ENCODE measurements at places on chromosomes 7 and 10. TPM values are rescaled to one million over a fixed set of nuclear protein-coding genes. Genes with fewer than 3 reads are reported as not detected.

DNA sequence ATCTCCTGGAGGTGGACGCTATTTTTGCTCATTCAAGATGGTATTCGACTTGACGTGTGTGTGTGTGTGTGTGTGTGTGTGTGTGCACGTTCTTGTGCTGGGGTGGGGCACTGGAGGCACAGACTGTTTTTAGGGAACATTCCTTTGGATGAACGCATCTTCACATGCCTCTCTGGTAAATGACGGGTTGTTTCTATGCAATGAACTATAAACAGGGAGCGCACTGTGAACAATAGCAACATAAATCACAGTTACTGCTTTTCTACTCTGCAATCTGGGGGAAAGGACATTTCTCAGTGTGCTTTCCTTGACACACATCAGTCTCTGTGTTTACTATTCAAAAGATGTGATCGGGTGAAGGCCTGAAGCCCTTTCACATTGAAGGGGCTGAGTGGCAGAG is 120.1 kb upstream of the PITRM1 start:
- DNase-seq, result no peak

- no peak for DNase-seq
Observed at GRCh38 chr7:75847707-75848106, 31.1 kb upstream of the RHBDD2 start.

- no peak for DNase-seq
Observed at GRCh38 chr10:69412232-69412790, 4.4 kb downstream of the TACR2 start.

The PFKP gene
- total RNA-seq, result 106 TPM

The NCF1 gene
- total RNA-seq, result 7.0 TPM

GRCh38 chr7:97019710-97020225 is 4.9 kb downstream of the DLX5 start:
- DNase-seq, result no peak

The PON1 gene
- total RNA-seq, result not detected

- no peak for DNase-seq
Observed at GRCh38 chr10:62534031-62534430, 159.9 kb downstream of the ZNF365 start.

GRCh38 chr7:5423976-5424748 is 528 bp upstream of the TNRC18 start:
- DNase-seq, result peak; percentile 100

DNA sequence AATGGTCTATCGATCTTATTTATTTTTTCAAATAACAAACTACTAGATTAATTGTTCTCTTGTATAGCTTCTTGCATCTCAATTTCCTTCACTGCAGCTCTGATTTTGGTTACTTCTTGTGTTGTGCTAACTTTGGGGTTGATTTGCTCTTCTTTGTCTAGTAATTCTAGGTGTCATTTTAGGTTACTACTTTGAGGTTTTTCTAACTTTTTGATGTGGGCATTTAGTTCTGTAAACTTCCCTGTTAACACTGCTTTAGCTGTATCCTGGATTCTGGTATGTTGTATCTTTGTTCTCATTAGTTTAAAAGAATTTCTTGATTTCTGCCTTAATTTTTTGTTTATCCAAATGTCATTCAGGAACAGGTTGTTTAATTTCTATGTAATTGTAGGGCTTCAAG is 1188.0 kb downstream of the DNAJB9 start:
- no peak for DNase-seq

GRCh38 chr7:22631730-22632129 is 95.3 kb upstream of the IL6 start:
- DNase-seq, result no peak

The GPRIN2 gene
- 2.2 TPM for total RNA-seq

The MYPN gene
- total RNA-seq, result 0.52 TPM

DNA sequence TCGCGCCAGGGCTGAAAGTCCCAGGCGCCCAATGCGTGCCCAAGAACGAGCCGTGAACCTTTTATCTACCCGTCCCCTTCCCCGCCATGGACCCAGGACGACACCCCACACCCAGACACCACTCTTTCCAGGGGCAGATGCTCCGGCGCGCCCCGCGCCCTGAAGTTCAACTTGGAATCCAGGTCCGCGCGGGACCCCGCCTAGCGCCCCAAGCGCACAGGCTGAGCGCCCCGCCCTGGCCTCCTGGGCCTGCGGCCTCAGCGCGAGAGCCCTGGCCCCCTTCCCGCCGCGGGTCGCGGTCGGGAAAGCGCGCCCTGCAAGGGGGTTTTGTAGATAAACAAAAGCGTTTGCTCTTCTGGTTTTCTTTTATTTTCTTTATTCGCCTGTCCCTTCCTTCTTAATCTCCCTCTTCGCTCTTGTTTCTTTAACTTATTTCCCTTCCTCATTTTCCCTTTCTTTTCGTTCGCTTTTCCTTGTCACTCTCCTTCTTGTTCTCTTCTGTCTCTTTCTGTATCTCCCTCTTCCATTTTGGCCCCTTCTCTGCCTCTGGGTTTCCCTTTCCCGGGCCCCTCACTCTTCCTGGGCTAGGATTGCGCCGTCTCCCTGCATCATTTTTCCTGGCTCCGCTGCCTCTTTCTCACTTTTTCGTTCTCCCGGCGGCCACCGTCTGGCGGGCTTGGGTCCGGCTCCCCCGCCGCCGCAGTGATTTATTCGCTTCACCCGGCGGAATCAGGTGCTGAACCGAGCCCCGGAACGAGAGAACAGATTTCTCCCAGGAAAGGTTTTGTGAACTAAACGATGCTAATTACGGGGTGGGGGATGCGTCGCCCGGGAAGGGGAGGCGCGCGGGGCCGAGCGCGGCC is 15.3 kb upstream of the PAX2 start:
- no peak for DNase-seq

The GNGT1 gene
- total RNA-seq, result not detected

DNA sequence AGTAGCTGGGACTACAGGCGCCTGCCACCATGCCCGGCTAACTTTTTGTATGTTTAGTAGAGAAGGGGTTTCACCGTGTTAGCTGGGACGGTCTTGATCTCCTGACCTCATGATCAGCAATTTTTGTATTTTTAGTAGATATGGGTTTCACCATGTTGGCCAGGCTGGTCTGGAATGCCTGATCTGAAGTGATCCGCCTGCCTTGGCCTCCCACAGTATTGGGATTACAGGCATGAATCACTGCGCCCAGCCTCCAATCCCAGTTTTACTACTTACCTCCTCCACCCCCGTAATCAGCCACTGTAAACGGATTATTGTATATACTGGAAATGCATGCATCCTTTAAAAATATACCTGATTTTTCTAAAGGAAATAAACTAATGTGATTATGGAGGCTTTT is 35.1 kb upstream of the MTPN start:
- DNase-seq, result no peak

- no peak for DNase-seq
Observed at GRCh38 chr7:107867858-107868466, 23.0 kb upstream of the DLD start.

- DNase-seq, result no peak
Observed at GRCh38 chr10:31596765-31597164, 277.7 kb downstream of the ZEB1 start.

DNA sequence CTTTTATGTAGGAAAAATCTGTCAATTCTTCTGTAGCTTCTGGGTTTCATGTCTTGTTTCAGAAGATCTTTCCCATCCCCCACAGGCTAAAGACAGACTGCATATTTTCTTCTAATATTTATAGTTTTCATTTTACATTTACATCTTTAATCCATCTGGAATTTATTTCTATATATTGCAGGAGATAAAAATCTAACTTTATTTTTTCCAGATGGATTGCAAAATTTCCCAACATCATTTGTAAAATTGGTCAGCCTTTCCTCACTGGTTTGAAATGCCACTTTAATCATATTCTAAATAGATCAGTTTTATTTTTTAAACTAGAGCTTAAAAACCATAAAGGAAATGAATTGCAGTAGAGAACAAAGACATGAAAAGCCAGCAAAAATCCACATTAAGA is 46.9 kb downstream of the TMEM26 start:
- no peak for DNase-seq

The GSTO1 gene
- 172 TPM for total RNA-seq

GRCh38 chr10:120085096-120085796 is 192.7 kb downstream of the SEC23IP start:
- DNase-seq, result peak; percentile 68

- no peak for DNase-seq
Observed at GRCh38 chr7:5694912-5695726, 86.3 kb downstream of the RNF216 start.

- DNase-seq, result no peak
Observed at GRCh38 chr7:1591876-1592275, 22.0 kb upstream of the PSMG3 start.

GRCh38 chr10:75967491-75967890 is 536.1 kb downstream of the LRMDA start:
- DNase-seq, result no peak

The SPDYE18 gene
- 0.32 TPM for total RNA-seq

DNA sequence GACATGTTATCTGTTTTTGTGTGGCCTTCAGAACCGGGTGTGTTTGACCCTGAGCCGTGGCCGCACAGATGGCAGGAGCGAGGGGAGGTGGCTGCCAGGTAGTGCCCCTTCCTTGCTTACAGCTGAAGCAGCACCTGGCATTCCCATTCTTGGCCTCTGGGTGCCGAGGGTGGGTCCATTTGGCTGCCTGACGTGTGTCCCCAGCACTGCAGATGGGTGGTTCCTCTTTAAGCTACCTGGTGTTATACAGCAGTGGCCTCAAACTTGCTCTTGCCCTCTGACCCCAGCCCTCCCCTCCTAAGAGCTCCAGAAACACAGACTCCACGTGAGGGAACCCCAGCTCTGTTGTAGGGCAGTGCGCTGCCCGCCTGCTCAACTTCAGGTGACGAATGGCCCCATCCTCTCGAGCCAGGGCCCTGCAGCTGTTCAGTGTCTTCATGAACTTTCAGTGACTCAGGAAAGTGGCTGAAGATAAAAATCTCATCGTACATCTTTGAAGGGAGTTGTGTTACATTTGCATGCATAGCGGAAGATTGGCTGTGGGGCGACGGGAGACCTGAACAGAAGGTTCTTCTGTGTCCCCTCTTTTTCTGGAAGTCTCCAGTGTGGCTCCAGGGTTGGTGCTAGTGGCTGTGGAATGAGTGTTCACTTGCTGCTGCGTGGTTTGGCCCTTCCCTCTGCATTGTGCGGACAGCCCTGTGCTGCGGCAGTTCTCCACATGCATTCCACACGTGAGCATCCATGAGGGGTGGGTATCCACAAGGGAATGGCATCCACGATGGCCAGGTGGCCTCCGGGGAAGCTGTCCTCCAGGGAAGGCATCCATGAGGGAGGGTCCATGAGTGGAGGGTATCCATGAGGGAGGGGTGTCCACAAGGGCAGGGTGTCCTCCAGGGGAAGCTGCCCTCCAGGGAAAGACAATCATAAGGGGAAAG is 91.6 kb downstream of the INPP5A start:
- no peak for DNase-seq

DNA sequence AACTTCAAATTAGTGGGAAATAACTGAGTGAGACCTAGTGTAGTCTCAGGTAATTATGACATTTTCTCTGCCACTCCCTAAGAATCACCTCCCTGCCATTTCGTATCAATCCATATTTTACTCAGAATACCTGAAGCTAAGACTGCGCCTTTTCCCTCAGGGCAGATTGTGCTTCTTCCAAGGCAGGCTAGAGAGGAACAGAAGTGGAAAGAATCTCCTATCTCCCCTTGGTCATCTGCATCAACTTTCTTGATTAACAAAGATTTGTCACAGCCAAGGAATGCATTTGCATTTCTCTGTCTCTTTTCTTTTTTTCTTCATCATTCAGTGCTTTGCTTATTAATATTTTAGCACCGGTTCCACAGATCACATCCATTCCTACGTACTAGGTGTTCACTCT is 119.1 kb downstream of the PTPRZ1 start:
- DNase-seq, result no peak

DNA sequence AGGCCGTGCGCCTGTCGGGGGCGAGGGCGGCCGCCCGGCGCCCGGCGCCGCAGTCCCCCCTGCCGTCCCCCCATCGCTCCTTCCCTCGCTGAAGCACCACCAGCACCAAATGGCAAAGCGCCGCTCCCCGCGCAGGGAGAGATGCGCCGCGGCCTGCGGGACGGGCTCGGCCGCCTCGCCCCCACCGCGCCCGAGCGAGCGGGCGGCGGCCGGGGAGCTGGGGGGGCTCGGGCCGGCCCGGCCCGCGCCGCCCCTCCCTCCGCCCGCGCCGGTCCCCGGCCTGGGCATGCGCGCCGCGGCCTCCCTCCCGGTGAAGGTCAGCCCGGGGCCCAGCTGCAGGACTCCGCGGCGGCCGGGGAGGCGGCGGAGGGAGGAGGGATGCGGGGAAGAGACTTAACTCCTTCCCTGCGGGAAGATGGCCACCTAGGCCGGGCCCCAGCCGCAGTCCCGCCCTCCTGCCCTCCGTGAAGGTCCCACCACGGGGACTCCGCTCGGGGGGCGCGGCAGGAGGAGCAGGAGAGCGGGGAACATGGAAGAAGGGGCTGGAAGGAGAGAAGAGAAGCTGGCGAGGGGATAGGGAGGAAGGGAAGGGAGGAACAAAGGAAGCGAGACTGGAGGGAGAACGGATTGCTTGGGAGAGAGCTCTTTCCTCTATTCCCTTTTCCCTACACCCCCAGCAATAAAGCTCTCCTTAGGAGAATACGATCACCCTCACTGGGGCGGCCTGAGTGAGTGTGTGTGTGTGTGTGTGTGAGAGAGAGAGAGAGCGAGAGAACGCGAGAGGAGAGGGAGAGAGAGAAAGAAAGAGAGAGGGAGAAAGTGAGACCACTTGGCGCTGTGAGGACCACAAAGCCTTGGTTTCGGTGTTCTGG is 3.4 kb upstream of the SMARCD3 start:
- DNase-seq, result no peak

GRCh38 chr10:95861386-95861785 is 46.4 kb upstream of the CC2D2B start:
- no peak for DNase-seq

- DNase-seq, result no peak
Observed at GRCh38 chr7:73622909-73623797, 1.2 kb downstream of the MLXIPL start.

- DNase-seq, result no peak
Observed at GRCh38 chr7:78389022-78389421, 590.4 kb downstream of the PHTF2 start.

GRCh38 chr10:23512355-23513058 is 73.6 kb downstream of the OTUD1 start:
- DNase-seq, result no peak

DNA sequence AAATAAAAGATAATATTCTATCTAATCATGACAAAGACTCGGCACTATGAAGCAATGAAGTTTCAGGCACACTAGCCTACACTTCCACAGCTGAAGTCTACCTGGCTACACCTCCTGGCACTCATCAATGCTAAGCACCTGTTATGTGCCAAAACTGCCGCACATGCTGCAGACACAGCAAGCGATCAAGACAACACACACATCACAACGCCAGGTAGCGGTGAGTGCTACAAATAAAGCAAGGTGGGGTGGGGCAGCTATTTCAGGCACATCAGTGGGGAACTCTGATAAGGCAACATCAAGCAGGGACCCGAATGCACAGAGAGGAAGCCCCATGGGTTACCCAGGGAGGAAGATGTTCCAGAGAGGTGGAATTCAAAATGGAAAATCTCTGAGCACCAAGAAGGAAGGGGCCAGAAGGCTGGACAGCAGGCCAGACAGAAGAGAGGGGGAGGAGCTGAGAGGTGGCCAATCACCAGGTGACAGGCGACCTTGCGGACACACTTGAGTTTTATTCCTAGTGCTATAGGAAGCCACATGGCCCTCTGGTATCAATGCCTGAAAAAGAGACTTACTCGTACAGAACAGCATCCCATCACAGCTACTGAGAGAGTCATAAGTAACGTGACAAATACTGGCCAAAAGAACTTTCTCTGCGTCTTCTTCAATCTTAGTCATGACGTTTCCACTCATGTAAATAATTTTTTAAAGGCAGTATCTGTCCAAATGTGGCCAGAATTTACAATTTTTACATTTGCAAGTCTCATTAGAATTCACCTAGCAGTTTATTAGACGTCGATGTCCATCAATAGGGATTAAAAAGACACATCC is 8.0 kb downstream of the PSAP start:
- no peak for DNase-seq

The SPDYE2B gene
- total RNA-seq, result not detected

GRCh38 chr7:45112648-45113047 is 1.2 kb upstream of the TBRG4 start:
- DNase-seq, result no peak

All from esophagus muscularis mucosa (tissue), 4 donors.